Hindlimb muscle (tissue), 1 donor: ENCODE measurements at places on chromosomes 4 and X.

GRCh38 chr4:145482209-145483037 lies 770 bp downstream of the SMAD1 start:
- DNase-seq: peak; percentile 74

GRCh38 chr4:163448540-163449203 lies 24.9 kb downstream of the TKTL2 start:
- DNase-seq: no peak

DNA sequence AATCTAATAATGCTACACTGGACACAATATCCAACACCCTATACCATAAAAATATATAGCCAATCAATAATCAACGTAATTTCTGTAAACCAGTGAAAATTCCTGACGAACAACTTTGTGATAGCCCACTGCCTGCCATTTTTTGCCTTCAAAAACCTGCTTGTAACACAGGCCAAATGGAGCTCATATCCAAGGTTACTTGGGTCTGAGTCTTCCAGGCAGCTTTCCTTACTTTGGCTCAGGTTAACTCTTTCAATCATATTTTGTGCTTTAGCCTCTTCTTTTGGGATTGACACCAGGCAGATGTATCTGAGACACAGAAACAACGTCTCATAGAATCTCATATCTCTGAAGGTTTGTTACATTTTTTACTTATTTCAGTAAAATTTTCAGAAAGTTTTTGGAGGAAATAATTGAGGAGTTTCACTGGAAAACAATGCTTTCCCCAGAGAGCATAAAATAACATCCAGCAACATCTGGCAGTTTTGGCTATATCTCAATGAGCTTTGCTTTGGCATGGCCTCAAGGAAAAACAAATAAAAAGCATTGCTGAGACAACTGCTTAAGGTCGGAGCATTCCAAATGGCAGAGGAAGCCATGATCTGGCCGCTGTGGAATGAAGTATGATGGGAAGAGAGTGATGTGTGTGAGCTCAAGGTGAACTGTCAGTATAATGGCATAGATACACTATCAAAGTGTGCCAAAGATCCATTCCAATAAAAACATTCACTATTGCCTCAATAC lies 162.9 kb upstream of the SPIN4 start:
- DNase-seq: peak; percentile 66

- no peak for DNase-seq
Observed at GRCh38 chrX:136094962-136095361, 52.4 kb upstream of the FHL1 start.

GRCh38 chr4:78005086-78005485 lies 52.0 kb upstream of the FRAS1 start:
- no peak for DNase-seq

- no peak for DNase-seq
Observed at GRCh38 chr4:27592738-27593137, 732.1 kb downstream of the STIM2 start.

GRCh38 chr4:110480746-110481271 lies 4.9 kb downstream of the ENPEP start:
- no peak for DNase-seq

DNA sequence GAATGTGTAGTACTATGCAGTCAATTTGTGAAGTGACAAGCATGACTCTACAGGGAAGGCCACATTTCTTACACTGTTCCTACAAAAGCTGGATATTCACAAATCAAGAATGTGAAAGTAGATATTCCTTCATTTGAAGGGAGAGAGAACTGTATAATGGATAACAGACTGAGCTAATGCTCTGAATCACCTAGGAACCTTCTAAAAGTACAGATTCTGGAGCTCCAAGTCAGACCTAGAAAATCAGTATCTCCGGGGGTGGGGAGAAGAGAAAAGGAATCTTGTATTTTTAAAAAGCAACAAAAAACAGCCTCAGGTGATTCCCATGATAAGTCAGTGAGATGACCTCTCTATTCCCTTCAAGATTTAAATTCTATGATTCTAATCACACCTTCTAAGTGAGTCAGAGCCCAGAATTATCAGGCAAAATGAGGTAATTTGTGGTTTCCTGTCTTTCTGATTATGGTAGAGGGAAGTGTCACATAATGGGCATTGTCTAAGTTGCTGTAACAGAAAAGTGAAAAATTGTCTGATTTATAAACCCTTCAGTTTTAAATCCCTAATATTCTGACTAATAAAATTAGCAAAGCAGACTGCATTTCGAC lies 80.9 kb downstream of the IL21 start:
- DNase-seq: no peak

GRCh38 chr4:76803522-76803921 lies 94.4 kb downstream of the SOWAHB start:
- DNase-seq: no peak

DNA sequence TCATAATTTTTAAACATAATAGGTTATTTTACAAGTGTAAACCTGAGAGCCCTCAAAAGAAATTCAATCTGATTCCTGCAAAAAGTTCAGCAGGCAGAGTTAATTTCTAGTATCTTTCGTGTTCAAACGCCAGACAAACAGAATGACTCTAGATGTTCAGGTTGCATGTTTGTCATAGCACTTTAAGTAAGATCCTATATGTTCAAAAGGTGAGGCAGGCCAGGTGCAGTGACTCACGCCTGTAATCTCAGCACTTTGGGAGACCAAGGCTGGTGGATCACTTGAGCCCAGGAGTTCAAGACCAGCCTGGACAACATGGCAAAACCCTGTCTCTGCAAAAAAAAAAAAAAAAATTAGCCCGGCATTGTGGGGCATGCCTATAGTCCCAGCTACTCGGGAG lies 1.1 kb upstream of the RASSF6 start:
- DNase-seq: no peak

- DNase-seq: no peak
Observed at GRCh38 chr4:148076964-148077363, 345.1 kb downstream of the ARHGAP10 start.

DNA sequence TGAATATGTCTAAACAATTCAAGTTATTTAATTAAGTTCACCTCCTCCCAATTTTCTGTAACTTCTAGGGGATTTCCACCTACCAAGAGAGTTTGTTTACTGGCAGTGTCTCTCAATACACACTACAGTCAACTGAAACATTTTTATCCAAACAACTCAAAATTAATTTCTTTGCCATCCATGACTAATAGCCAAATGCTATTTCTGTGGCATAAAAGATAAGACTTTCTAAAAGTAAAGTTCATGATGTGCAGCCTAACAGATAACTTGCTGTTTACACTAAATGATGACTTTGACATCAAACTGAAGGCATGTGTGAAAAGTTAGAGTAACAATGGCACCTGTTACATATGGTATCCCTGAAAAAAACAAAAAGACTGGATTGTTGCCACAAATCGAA lies 7.3 kb downstream of the TAB3 start:
- DNase-seq: no peak

- DNase-seq: no peak
Observed at GRCh38 chr4:173231916-173232315, 63.3 kb downstream of the GALNT7 start.

- no peak for DNase-seq
Observed at GRCh38 chrX:118623062-118623461, 104.3 kb upstream of the IL13RA1 start.

- DNase-seq: no peak
Observed at GRCh38 chr4:94216394-94216793, 8.7 kb downstream of the SMARCAD1 start.

- no peak for DNase-seq
Observed at GRCh38 chr4:130080872-130081451, 985.0 kb downstream of the C4orf33 start.
